ENCODE measurements at places on chromosomes 2 and 18.

- DNase-seq = peak; percentile 95
These were observed 5.0 kb upstream of the C18orf32 start for GRCh38 chr18:49491857-49492693.

DNA sequence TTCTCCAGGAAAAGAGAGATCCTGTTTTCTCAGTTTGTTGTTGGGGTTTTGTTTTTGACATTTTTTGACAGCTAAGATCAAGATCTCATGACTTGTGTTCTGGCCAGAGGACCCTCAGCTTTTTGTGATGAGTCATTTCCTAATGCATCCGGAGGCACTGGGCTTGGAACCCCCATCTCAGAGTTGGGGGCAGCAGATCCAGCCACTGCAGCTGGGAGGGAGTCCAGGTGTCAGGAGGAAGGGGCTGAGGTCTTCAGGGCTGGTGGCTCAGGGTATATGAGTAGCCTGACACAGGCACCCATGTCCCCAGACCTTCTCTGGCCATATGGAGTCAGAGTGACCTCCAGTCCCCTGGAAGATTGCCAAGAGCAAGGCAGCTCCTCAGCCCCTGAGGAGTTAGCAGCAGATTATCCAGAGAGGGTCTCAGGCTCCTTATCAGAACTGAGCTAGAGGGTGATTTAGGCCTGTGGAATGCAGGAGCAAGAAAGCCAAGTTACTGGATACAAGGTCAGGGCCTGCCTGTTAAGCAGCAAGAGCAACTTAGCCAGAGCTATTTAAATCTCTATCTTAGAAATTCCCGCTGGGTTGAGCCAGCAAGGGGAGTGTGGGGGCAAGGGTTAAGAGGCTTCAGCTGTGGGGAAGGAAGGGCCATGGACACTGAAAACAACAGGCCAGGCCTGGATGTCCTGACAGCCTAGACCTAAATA, 62.4 kb downstream of the TANC1 start:
- DNase-seq = no peak

- DNase-seq = no peak
These were observed 177.2 kb upstream of the CRIM1 start for GRCh38 chr2:36178384-36178783.

- DNase-seq = no peak
These were observed 57.4 kb upstream of the AMMECR1L start for GRCh38 chr2:127943186-127943585.

DNA sequence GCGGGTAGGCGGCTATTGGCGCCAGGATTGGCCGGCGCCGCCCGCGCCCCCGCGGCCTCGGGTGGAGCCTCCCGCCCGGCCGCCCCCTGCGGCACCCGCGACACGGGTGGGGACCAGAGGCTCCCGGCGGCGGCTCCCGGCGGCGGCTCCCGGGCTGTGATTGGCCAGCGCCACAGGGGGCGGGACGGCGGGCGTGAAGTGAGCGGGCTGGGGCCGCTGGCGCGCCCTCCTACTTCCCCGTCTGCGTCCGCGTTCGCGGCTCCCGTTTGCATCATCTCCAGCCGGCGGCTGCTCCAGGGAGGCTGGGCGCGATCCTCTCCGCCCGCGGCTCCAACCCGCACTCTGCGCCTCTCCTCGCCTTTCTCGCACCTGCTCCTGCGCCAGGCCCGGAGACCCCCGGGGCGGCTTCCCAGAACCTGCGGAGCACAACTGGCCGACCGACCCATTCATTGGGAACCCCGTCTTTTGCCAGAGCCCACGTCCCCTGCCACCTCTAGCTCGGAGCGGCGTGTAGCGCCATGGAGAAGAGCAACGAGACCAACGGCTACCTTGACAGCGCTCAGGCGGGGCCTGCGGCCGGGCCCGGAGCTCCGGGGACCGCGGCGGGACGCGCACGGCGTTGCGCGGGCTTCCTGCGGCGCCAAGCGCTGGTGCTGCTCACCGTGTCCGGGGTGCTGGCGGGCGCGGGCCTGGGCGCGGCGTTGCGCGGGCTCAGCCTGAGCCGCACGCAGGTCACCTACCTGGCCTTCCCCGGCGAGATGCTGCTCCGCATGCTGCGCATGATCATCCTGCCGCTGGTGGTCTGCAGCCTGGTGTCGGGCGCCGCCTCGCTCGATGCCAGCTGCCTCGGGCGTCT, at the start of gene SLC1A4:
Gene SLC1A4 (plus strand): TSS at position 274 of the 856 bp plus-strand sequence. CDS start 245 bp downstream, at position 519.
- peak; percentile 82 for DNase-seq

Measured in CD4-positive, alpha-beta T cell treated with Interleukin-4 for 1 hour (primary cell).